T-helper 17 cell (primary cell): ENCODE measurements at places on chromosomes 13 and 19.

GRCh38 chr19:56933014-56933705, 92.6 kb upstream of the PEG3 start:
- no peak for DNase-seq

DNA sequence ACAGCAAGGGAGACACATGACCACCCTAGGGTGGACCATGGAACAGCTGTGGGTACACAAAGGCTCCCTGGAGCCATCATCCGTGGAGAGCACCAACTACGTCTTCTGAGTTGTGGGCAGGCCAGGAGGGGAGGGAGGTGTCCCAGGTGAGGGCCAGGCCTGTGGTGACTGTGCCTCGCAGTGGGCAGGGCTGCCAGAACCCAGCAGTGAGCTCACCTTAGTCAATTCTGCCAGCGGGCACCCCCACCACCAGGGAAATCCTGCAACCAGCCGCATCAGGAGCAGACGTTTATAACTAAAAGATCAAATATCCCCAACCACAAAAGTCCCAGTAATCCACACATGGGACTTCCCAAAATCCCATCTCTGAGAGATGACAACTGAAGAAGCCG, 19.6 kb downstream of the ELL start:
- DNase-seq, result no peak

DNA sequence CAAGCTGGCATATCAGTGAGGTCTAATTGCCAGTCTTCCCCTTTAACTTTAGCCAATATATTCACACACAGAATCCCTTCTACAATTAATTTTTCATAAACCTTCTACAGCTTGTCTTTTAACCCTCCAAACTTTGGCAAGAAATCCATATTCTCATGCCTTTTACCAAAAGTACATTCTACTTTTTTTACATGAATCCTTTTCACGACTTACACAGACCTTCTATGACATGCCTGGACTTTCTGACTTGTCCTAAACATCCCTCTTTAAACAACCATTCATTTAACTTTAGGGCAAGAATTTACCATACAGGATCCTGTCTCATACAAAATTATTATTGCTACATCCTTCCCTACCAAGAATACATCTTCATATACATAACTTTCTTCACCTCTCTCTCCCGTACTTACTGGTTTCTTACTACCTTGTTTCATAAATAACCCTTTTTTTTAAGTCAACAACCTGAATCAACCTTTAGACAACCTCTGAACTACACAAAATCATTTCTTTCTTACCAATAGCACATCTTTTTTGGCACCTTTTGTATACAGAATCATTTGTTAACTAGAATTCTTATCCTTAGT, 23.5 kb downstream of the ZNF544 start:
- DNase-seq, result no peak

- no peak for DNase-seq
Measured at GRCh38 chr19:52716522-52716921, 18.3 kb downstream of the ZNF611 start.

GRCh38 chr19:48319647-48320541, 5.5 kb upstream of the EMP3 start:
- DNase-seq, result peak; percentile 64

DNA sequence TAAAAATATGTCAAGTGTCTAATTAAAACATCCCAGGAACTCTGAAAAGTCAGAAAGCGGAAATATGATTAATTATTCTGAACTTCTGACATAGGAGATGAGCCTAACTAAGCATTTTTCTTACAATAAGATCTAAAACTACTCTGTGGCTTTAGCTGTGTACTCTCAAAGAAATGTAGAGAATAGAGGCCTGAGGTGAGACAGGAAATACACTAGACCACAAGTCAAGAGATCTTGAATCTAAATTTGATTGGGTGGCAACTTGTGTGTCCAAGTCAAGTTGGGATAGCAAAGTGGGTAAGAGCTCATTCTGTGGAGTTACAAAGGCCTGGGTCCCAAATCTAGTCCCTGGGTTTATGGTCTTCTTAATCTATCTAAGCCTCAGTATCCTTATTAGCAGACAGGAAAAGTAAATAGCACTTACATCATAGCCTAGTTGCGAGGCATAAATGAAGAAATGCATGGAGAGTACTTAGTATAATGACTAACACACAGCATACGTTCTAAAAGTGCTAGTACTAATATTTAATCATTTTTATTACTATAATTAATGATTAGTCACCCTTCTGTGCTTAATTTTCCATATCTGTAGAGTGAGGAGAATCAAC, 9.4 kb upstream of the LRRC63 start:
- DNase-seq, result no peak

DNA sequence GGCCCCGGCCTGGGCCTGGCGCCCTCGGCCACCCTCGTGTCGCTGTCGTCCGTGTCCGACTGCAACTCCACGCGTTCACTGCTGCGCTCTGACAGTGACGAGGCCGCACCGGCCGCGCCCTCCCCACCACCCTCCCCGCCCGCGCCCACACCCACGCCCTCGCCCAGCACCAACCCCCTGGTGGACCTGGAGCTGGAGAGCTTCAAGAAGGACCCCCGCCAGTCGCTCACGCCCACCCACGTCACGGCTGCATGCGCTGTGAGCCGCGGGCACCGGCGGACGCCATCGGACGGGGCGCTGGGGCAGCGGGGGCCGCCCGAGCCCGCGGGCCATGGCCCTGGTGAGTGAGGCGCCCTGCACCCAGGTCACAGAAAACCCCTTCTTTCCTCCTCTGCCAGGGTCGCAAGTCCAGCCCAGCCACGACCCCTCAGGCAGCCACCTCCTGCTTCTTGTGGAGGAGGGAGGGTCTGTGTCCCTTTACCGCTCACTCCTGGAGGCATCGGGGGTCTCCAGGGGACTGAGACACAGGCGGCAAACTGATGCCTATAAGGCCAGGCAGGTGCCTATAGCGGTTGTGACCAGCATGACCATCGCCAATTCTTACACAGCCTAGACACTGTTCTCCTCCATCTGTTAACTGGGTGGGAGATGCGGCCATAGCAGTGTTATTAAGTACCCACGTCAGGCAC, 4.2 kb downstream of the TTC9B start:
- no peak for DNase-seq

DNA sequence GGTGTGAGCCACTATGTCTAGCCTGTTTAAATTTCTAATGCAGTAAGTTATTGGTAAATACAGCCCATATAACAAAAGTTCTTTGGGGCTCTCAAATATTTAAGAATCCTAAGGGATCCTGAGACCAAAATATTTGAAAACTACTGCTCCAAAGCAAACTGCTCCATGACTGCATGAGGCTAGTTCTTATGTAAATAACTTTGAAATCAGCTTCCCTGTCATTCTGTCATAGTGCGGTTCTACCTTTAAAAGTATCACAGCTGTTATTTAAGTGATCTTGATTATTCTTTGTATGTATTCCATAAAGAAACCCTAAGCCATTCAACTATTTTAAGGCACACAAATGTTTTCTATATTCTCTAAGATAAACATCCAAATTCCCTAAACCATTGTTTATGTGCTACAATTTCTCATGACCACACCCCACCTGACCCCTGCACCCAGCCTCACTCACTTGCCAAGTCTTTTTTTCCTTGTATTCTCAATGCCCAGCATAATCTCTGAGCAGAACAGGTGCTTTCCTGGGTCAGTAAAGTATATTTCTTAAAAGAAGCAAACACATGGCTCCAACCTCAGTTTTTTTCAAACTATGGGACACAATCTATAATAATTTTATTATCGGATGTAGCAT, 146.6 kb downstream of the RNF17 start:
- DNase-seq, result no peak

- DNase-seq, result no peak
Measured at GRCh38 chr13:40228990-40229389, 437.5 kb downstream of the FOXO1 start.

DNA sequence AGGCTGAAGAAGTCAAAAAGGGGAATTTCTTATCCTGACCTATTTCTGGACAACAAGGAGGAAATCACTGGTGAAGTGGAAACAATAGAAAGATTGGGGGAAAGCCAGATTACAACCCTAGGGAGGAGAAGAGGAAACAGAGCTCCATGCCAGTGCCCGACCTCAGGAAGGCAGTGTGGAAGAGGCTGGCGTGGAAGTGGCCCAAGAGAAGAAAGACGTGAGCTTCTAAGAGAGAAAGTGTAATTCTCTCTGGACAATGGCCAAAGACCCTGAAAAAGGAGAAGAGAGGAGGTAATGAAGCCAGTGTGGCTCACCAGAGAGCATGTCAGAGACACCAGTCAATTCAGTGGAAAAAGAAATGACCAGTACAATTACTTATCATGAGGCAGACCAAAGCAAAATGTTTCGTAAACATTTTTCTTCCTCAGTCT, 52.6 kb upstream of the URAD start:
- no peak for DNase-seq

- no peak for DNase-seq
Measured at GRCh38 chr19:5261156-5261890, 79.3 kb downstream of the PTPRS start.

DNA sequence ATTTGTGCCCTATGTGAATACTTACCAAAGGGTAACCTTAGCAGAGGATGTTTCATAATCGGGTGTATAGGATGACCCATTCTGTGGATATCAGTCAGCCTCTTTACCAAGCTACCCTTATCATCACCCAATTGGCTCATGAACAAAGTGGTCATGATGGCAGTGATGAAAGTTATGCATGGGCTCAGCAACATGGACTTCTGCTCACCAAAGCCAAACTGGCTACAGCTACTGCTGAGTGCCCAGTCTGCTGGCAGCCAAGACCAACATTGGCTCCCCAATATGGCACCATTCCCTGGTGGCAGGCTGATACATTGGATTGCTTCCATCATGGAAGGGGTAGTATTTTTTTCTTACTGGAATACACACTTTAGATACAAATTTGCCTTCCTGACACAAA, 5.7 kb upstream of the ZNF461 start:
- DNase-seq, result no peak

- DNase-seq, result no peak
Measured at GRCh38 chr19:10744801-10745293, 27.0 kb downstream of the DNM2 start.

DNA sequence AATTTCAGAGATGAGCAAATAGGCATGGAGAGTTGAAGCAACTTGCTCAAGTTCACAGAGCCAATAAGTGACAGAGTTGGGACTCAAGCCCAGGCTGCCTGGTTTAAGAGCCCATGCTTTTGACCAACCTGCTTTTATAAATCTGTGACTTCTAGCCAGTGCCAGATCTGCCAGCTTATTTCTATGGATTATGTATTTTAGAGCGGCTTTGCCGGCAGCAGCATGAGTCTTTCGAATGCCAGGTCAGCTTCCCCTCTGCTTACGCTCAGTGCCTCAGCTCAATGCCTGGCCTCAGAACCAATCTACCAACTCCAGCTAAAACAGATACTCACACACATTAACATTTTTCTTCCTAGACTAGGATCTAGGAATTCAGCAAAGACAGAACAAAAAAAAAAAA, 2.3 kb downstream of the SERPINE3 start:
- no peak for DNase-seq

DNA sequence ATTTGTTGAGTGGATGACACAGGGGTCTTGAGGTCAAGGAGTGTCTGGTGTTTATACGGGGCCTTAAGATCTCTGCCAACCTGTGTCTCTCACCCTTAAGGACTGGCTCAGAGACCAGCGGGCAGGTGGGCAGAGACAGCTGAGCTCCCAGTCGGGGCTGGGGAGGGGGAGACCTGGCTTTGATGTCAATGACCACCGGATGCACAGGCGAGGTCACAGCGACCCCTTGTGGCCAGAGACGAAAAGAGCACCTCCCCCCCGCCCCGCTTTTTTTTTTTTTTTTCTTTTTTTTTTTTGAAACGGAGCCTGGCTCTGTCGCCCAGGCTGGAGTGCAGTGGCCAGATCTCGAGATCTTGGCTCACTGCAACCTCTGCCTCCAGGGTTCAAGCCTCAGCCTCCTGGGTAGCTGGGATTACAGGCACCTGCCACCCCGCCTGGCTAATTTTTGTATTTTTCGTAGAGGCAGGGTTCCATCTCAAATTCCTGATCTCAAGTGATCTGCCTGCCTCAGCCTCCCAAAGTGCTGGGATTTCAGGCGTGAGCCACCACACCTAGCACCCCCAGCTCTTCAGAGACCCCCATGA, 12.1 kb upstream of the KLK14 start:
- no peak for DNase-seq

DNA sequence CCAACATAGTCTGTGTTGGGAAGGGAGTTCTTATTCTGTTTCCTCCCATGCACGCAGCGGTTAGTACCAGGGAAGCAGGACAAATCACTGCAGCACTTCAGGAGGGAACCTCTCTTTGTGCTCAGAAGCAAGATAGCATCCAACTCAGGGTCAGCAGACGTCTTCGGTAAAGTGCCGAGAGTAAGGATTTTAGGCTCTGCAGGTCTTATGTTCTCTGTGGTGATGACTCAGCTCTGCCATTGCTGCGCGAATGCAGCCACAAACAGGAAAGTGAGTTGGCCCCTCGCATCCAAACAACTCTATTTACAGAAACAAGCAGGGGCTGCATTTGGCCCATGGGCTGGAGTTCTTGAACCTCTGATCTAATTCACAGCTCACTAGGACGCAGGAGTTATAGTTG, 122.1 kb upstream of the SPATA13 start:
- no peak for DNase-seq

DNA sequence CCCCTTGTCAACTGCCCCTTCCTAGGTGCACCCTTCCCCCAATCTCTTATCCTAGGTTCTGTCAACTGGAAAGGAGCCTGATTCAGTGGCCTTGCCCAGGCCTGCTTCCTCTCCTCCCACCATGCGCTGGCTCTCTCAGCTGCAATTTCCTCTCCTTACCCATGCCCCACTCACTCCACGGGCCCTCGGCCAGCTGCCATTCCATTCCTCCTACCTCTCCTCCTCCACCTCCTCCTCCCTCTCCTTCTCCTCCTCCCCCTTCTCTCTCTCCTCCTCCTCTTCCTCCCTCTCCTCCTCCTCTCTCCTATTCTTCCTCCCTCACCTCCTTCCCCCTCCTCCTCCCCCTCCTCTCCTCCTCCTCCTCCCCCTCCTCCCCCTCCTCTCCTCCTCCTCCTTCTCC, 9.6 kb upstream of the TIMM44 start:
- DNase-seq, result no peak

DNA sequence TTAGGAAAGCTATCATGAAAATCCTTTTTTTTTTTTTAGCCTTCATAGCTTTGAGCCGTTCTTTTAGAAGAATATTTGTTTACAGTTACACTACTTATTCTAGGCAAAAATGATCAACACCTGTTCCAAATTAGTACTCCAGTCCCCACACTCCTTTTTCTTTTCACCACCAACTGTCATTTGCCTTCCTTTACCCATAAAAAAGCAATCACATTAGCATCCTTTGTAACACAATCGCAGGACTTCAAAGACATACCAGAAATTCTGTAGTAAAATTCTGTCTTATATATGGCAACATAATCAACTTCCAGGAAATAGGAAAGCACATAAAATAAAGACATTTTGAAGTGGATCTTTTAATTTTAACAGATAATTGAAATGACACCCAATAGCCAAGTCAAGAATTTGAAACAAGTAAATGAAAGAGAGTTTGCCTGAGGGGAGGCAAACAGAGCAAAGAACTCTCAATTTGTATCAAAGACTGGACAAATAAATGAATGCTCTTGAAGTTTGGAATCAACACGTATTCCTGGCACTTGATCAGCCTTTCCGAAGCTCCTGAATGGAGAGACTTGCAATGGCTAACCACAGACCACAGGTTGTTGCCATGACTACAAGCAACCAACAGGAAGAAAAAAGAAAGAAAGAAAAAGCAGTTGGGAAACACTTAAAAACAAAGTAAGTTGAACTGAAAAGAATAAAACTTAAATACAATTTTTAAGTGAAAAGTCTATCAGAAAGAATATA, 206.8 kb downstream of the PCDH9 start:
- DNase-seq, result no peak

- DNase-seq, result no peak
Measured at GRCh38 chr13:110500341-110500740, 61.2 kb downstream of the RAB20 start.

GRCh38 chr13:74845806-74846205, 636.2 kb downstream of the TBC1D4 start:
- no peak for DNase-seq
